Right ventricle myocardium superior (tissue), 1 donor: ENCODE measurements at places on chromosomes 3 and 15. TPM values are rescaled to one million over a fixed set of nuclear protein-coding genes. Genes with fewer than 3 reads are reported as not detected.

DNA sequence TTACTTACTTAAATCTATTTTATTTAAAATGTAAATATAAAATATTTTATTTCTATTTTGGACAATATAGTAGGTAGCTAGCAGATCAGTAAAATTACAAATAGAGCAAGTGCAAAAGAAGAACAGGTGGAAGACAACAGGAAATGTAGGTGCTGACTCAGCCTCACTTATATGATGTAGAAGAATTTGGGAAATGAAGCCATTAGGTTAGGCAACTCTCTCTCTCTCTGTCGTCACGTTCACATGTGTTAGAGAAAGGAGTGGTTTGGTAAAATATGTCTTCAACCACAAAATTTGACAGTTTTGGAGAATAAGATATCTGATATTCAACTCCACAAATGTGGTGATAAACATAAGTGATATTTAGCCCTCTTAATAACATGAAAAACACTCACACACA, 532.5 kb upstream of the KCNMB2 start:
- DNase-seq, result no peak

GRCh38 chr15:80790236-80790635, 11.1 kb downstream of the CEMIP start:
- DNase-seq, result no peak

The FBN1 gene
- total RNA-seq, result 39.4 TPM

DNA sequence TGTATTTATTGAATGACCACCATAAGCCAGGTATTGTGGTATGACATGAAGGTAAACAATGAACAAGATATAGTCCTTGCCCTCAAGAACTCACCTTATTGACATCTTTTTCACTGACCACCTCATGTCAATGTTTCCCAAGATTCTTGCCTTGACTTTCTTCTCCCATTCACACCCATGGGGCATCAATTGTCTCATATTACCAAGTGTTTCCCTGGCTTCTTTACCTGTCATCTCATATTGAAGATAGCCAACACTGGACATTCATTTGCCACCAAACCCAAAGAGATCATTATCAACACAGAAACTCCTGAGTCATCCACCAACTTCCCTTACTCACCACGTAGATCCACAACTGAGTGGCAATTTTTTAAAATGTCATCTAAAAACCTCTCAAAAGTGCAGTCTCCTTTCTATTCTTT, 2.2 kb downstream of the EFHB start:
- no peak for DNase-seq

The ARF4 gene
- total RNA-seq, result 59.0 TPM

GRCh38 chr15:36501063-36501678, 78.3 kb upstream of the CDIN1 start:
- DNase-seq, result no peak
